ENCODE measurements at places on chromosomes 3 and 15. TPM values are rescaled to one million over a fixed set of nuclear protein-coding genes. Genes with fewer than 3 reads are reported as not detected.

Gene DUOXA2
- total RNA-seq, result not detected

Gene TMEM207
- not detected for total RNA-seq

Gene PTPRG
- total RNA-seq, result 143 TPM

Gene WDR76
- total RNA-seq, result 12.6 TPM

Gene AMT
- 3.9 TPM for total RNA-seq

Gene ZNF860
- 1.8 TPM for total RNA-seq

Gene ABI3BP
- 2.7 TPM for total RNA-seq

Gene CSTA
- total RNA-seq, result not detected

Gene ACKR2
- total RNA-seq, result not detected

Gene LTF
- 0.36 TPM for total RNA-seq

Gene PIERCE2
- 2.5 TPM for total RNA-seq

Gene KNL1
- 17.7 TPM for total RNA-seq

Gene IL20RB
- 0.45 TPM for total RNA-seq

Gene TUBGCP4
- total RNA-seq, result 15.9 TPM

Gene ANKDD1A
- 12.2 TPM for total RNA-seq

Gene LOXL1
- 5.5 TPM for total RNA-seq

Gene LEKR1
- total RNA-seq, result 2.2 TPM

Gene CASR
- 0.09 TPM for total RNA-seq

Gene FOXB1
- 0.91 TPM for total RNA-seq

Gene GRAMD2A
- total RNA-seq, result 0.36 TPM

Gene AGBL1
- 0.91 TPM for total RNA-seq

Gene CXCR6
- not detected for total RNA-seq

Gene P2RY13
- total RNA-seq, result 1.7 TPM

Gene POTEB
- not detected for total RNA-seq

Gene TGM4
- total RNA-seq, result not detected

Gene DPPA4
- total RNA-seq, result 4.6 TPM

Gene KBTBD13
- not detected for total RNA-seq

Gene SEMA3G
- total RNA-seq, result 3.3 TPM

Gene ARPP21
- 81.5 TPM for total RNA-seq

Gene MYH15
- 1.8 TPM for total RNA-seq

Gene CHAC1
- 2.1 TPM for total RNA-seq

Gene ACTRT3
- total RNA-seq, result 4.5 TPM

Gene C3orf20
- total RNA-seq, result 0.18 TPM

Gene PPARG
- 2.7 TPM for total RNA-seq

Gene FEZF2
- 0.09 TPM for total RNA-seq

Gene PIK3CA
- 46.6 TPM for total RNA-seq

Gene ZNF385D
- total RNA-seq, result 99.6 TPM

Gene SLC24A5
- 0.18 TPM for total RNA-seq

Gene ITGA11
- total RNA-seq, result 4.2 TPM

Gene GRAMD1C
- total RNA-seq, result 11.6 TPM

Gene SMCO1
- not detected for total RNA-seq

Gene GPR149
- 2.7 TPM for total RNA-seq

Gene SLC12A1
- 4.0 TPM for total RNA-seq
